ENCODE measurements at places on chromosomes 3 and 15. TPM values are rescaled to one million over a fixed set of nuclear protein-coding genes. Genes with fewer than 3 reads are reported as not detected.

- no peaks in the 10 kb centered on the region for H3K36me3 ChIP-seq
- no peaks in the 10 kb centered on the region for H3K27me3 ChIP-seq
- H3K27ac ChIP-seq: no peak overlapping the region
- DNase-seq: no peak
Observed at GRCh38 chr3:44058022-44058867, 183.4 kb upstream of the TOPAZ1 start.

- H3K4me3 ChIP-seq: no peak within 1 kb of the TSS
- peak; percentile 8 for DNase-seq
- no peaks in the 10 kb centered on the region for H3K36me3 ChIP-seq
- H3K4me1 ChIP-seq: no peaks in the 10 kb centered on the region
- H3K27ac ChIP-seq: no peak within 1 kb of the TSS
Observed at GRCh38 chr15:52295421-52296001, at the start of gene MYO5C. MYO5C (minus strand) TSS chr15:52295804; CDS start chr15:52295636, 168 bp downstream.

DNA sequence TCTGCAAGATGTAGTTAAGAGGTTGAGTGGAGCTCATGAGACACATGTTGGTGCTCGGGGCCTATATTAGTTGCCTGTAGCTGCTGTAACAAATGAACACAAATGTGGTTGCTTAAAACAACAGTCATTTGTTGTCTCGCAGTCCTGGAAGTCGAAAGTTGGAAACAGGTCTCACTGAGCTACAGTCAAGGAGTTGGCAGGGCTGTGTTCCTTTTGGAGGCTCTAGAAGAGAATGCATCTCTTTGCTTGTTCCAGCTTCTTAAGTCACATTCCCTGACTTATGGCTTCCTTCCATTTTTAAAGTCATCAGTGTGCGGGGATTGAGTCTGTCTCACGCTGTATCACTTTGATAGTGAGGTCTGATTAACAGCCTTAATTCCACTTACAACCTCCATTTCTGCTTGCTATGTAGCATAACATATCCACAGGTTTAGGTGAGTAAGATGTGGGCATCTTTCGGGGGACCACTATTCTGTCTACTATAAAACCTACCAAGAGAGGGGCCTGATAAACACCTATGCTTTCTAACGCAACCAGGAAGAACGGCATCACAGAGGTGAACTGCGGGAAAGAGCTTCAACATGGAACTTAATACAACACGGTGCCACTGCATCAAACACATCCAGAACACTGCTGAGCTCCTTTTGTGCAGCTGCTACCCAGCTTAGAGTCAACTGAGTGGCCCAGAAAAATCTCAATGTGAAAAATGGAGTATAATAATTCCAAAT is 119.4 kb downstream of the ATP10A start:
- no peaks in the 10 kb centered on the region for H3K36me3 ChIP-seq
- H3K4me1 ChIP-seq: no peaks in the 10 kb centered on the region
- no peaks in the 10 kb centered on the region for H3K27me3 ChIP-seq
- DNase-seq: no peak
- no peak overlapping the region for H3K4me3 ChIP-seq

DNA sequence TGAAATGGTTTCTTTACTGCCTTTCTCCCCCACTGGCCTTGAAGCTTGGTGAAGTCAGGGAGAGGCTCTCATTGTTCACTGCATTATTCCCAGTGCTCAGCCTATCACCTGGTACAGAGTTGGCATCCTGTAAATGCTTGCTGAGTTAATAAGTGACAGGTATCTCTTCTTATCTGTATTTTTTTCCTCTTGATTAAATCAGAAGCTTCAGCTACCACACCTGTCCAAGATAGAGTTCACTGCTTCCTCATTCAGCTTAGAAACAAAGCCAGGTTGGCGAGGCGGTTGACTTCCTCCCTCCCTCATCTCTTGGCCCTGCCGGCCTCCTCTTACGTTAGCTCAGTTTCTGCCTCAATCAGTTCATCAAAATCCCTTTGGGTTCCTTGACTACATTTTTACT is 142.8 kb downstream of the LIPC start:
- no peaks in the 10 kb centered on the region for H3K4me1 ChIP-seq
- no peaks in the 10 kb centered on the region for H3K27me3 ChIP-seq
- DNase-seq: no peak
- no peaks in the 10 kb centered on the region for H3K36me3 ChIP-seq
- H3K27ac ChIP-seq: no peak overlapping the region

DNA sequence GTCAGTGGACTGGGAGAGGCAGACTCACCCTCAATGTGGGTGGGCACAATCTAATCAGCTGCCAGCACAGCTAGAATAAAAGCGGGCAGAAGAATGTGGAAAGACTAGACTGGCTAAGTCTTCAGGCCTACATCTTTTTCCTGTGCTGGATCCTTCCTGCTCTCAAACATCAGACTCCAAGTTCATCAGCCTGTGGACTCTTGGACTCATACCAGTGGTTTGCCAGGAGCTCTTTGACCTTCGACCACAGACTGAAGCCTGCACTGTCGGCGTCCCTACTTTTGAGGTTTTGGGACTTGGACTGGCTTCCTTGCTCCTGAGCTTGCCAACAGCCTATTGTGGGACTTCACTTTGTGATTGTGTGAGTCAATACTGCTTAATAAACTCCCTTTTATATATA is 68.0 kb downstream of the CNTN3 start:
- no peak for DNase-seq
- H3K4me1 ChIP-seq: no peaks in the 10 kb centered on the region
- no peaks in the 10 kb centered on the region for H3K27me3 ChIP-seq
- H3K4me3 ChIP-seq: no peak overlapping the region
- H3K27ac ChIP-seq: no peak overlapping the region

DNA sequence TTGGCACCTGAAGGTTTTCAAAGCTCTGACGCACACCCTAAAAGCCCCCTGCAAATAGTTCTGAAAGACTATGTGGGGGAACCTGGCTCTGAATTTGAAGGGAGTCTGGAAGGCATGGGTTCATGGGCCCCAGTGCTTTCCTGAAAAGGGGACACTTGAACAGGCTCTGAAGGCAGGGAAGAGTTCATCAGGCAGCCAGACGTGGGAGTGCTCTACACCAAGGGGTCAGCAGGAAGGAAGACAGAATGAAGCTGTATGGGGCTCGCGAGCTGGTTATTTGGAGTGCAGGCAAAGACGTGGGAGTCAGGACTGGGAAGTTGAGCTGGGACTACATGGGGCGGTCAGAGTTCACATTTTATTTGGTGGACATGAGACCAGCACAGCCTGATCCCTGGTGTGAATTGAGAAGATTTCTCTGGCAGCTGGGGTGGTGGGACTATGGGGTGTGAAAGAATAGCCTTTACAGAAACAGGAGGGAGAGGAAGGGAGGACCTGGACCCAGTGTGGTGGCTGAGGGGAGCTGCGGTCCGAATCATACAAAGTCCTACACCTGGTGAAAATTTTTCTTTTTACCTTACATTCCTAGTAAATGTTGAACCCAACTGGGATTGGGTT is 12.6 kb downstream of the ABHD6 start:
- no peaks in the 10 kb centered on the region for H3K36me3 ChIP-seq
- no peak overlapping the region for H3K4me3 ChIP-seq

DNA sequence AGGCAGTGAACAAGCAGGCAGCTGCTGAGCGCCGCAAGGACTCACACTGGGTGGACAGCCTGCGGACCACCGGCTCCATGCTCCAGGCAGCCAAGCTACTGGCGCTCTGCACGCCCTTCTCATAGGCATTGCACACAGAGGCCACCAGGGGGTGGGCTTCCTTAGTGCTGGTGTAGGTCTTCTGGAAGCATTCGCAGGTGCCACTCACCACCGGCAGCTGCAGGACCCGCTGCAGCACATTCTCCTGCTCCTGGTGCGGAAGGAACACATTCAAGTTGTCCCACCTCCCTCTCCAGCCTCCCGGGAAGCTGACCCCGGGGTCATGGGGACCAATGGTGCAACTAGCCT is 6.0 kb downstream of the PLIN1 start:
- H3K4me1 ChIP-seq: no peaks in the 10 kb centered on the region
- H3K4me3 ChIP-seq: no peak overlapping the region
- no peak overlapping the region for H3K27ac ChIP-seq

DNA sequence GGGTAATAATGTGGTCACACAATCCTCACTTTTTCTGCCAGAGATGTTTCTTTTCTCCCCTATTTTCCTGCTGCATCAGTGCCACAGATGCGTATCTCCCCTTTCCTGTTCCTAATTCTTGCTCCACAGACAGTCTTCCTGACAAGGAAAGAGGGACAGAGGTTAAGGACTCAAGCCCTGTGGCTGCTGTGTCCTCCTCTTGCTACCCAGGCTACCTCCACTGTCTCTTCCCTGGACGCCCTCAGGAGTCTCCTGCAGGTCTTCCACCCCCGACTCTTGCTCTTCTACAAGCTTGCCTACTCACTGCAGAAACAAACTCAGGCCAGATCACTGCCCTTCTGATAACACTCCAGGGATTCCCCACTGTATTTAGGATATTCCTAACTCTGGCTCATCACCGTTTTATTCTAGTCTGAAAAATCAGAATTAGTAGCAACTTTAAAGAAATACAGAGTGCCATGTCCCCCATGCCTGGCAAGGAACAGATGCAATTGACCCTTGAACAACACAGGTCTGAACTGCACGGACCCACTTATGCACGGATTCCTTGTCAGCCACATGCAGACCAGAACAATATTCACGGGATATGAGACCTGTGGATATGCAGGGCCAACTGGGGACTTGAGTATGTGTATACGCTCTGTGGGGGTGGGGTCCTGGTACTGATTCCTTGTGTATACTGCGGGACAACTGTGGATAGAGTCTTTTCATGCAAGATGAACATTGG is 151.8 kb downstream of the GHSR start:
- no peaks in the 10 kb centered on the region for H3K4me1 ChIP-seq
- H3K27ac ChIP-seq: no peak overlapping the region
- H3K36me3 ChIP-seq: no peaks in the 10 kb centered on the region
- no peak overlapping the region for H3K4me3 ChIP-seq

- H3K36me3 ChIP-seq: no peaks in the 10 kb centered on the region
- DNase-seq: no peak
Observed at GRCh38 chr15:66860844-66861243, 158.8 kb downstream of the SMAD6 start.

GRCh38 chr3:49173792-49174170 is 2.4 kb downstream of the KLHDC8B start:
- no peak overlapping the region for H3K4me3 ChIP-seq
- DNase-seq: no peak
- H3K27me3 ChIP-seq: no peaks in the 10 kb centered on the region
- H3K4me1 ChIP-seq: peaks cover 20% of the 10 kb centered on the region
- no peak overlapping the region for H3K27ac ChIP-seq

DNA sequence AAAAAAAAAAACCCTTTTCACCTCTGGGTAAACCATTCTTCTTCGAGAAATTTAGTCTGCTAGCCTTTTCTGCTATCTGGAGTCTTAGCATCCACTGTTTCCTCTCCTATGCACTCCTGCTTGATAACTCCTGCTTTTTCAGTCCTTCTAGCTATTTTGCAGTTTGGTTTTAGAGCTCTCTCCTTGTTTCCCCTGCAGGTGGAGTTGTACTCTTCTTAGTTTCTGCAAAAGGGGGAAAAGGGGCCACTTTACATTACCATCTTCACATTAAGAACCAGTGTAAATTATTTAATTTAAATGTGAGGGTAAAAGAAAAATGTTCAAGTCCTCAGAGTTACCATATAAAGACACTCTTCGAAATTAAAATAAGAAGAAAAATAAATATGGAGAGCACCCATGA is 23.6 kb upstream of the MYLK start:
- H3K4me3 ChIP-seq: no peak overlapping the region
- H3K36me3 ChIP-seq: no peaks in the 10 kb centered on the region
- no peak overlapping the region for H3K27ac ChIP-seq
- no peaks in the 10 kb centered on the region for H3K27me3 ChIP-seq

DNA sequence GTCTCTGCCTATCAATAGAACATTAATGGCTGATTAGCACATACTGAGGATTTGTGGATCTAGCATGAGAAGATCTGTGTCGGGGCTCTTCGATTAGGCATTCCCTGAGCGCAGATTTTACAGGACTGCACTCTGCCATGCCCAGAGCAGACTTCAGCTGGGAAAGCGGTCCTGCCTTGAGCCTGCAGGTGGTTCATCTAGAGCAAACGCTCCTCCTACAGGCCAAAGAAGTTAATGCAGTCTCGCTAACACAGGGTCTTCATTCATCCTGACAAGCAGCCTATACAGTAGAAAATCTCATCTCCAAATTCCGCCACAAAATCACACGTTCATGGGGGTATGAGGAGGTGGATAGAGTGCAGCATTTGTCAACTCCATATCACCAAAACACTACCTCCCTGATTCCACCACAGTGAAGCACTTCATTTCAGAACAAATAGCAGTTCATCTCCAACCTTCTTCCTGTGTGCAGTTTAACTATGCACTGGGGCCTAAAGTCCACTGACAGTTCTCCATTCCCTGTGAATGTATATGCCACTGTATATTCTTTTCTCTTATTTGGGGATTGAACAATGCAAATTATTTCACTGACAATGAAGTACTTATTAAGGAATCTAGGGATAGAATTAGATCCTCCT is 405.8 kb downstream of the IGSF11 start:
- H3K36me3 ChIP-seq: no peaks in the 10 kb centered on the region
- no peak for DNase-seq
- H3K27me3 ChIP-seq: no peaks in the 10 kb centered on the region

GRCh38 chr15:39154227-39154638 is 426.6 kb upstream of the THBS1 start:
- H3K27me3 ChIP-seq: no peaks in the 10 kb centered on the region
- no peaks in the 10 kb centered on the region for H3K36me3 ChIP-seq
- H3K27ac ChIP-seq: no peak overlapping the region

- no peak overlapping the region for H3K4me3 ChIP-seq
- H3K27ac ChIP-seq: no peak overlapping the region
- no peak for DNase-seq
Observed at GRCh38 chr3:71195492-71195891, 388.0 kb downstream of the FOXP1 start.

GRCh38 chr3:190038050-190038933 is 82.4 kb downstream of the P3H2 start:
- H3K36me3 ChIP-seq: no peaks in the 10 kb centered on the region
- H3K27ac ChIP-seq: no peak overlapping the region
- H3K4me3 ChIP-seq: no peak overlapping the region
- no peaks in the 10 kb centered on the region for H3K4me1 ChIP-seq
- no peaks in the 10 kb centered on the region for H3K27me3 ChIP-seq

DNA sequence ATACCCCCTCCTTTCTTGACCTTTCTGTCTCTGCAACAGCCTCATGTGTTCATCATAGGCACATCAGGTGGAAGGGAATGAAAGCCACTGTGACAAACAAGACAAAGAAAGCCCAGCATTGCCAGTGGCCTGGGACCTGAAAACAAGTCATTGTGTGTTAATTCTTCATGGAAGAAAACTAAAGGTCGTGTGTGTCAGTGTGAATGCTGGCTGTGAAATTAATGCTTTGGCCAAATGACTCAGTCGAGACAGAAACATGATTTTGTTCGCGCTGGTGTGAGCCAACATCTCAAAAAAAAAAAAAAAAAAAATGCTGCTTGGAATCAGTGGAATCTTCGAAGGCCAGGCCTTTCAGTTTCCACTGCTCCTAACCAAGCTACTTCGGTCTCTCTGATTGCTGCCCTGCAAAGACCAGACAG is 386.5 kb upstream of the PROK2 start:
- H3K27me3 ChIP-seq: no peaks in the 10 kb centered on the region
- H3K4me1 ChIP-seq: no peaks in the 10 kb centered on the region
- no peaks in the 10 kb centered on the region for H3K36me3 ChIP-seq
- no peak for DNase-seq
- H3K4me3 ChIP-seq: no peak overlapping the region

HAUS2 gene
- total RNA-seq: 56.7 TPM

ZNF860 gene
- total RNA-seq: 0.16 TPM

XIRP1 gene
- 5.3 TPM for total RNA-seq

CFAP91 gene
- total RNA-seq: 0.64 TPM

EXD1 gene
- total RNA-seq: not detected

SENP8 gene
- 3.0 TPM for total RNA-seq
